ENCODE measurements at places on chromosomes 5 and 9. TPM values are rescaled to one million over a fixed set of nuclear protein-coding genes. Genes with fewer than 3 reads are reported as not detected.

- DNase-seq, result no peak
These were observed 16.4 kb upstream of the ADAMTSL1 start for GRCh38 chr9:18457510-18457909.

DNA sequence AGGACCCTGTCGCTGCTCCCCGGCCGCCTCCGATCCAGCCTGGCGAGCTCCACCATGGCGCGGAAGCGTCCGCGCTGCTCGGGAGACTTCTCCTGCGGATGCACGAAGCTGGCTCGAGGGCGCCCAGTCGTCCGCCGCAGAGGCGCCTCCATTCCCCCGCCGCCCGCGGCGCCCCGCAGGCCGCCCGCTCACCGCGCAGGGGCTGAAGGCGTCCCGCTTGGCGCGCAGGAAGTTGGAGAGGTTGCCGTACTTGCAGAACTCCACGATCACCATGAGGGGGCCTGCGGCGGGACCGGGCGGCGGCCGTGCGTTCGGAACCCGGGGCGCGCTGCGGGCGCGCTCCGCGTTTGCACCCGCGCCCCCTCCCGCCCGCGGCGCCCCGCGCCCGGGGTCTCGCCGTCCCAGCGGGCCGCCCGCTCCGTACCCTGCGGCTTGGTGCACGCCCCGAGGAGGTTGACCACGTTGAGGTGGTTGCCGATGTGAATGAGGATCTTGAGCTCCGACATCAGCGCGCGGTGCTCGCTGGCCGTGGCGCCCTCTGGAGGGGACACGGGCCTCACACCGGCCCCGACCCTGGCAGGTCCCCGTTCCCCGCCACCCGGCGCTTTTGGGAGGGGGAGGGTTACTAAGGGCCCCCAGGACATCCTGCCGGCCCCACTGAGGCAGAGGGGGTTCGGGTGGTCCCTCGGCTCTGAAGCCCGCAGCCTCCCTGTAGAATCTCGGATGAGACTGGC is 27.7 kb upstream of the SCGB3A1 start:
- DNase-seq, result no peak

DNA sequence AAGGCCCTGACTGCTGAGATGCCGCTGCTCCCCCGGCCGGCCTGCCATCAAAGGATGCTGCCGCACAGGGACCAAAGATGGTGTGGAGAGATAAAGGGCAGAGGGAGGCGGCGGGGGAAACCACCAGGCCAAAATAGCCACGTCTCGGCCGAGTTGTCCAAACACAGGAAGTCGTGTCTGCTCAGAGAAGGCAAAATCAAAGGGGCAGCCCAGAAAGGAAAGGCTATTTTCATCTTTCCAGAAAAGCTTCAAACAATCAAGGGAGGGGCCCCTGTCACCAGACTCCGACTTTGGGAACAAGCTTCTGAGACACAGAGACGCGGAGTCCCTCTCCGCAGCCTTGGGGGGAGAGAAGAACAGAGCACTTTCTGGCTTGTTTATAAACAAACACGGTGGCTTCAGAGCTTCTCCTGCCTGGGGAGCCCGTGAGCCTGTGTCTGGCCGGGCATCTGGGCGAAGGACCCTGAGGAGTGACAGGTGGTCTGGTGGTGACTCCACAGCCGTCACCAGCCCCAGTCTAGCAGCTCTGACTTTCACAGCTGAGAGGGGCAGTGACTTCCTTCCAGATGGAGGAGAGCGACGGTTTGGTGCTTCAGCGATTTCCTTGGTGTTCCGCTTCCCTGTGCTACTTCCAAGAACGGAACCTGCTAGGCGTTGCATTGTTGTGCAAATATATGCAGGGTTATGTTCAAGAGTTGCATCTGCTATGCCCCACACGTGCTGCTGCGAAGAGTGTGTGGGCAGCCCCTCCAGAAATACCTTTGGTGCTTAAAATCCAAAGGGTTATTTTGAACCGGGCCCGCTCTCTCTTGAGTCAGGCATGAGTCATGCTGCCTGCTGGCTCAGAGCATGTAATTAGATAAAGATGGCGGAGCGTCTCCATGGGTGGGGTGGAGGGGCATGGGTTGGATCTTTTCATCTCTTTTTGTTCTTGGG is 24.0 kb downstream of the ADAMTSL2 start:
- DNase-seq, result no peak

- DNase-seq, result no peak
These were observed 64.2 kb downstream of the SLC44A1 start for GRCh38 chr9:105308461-105309341.

DNA sequence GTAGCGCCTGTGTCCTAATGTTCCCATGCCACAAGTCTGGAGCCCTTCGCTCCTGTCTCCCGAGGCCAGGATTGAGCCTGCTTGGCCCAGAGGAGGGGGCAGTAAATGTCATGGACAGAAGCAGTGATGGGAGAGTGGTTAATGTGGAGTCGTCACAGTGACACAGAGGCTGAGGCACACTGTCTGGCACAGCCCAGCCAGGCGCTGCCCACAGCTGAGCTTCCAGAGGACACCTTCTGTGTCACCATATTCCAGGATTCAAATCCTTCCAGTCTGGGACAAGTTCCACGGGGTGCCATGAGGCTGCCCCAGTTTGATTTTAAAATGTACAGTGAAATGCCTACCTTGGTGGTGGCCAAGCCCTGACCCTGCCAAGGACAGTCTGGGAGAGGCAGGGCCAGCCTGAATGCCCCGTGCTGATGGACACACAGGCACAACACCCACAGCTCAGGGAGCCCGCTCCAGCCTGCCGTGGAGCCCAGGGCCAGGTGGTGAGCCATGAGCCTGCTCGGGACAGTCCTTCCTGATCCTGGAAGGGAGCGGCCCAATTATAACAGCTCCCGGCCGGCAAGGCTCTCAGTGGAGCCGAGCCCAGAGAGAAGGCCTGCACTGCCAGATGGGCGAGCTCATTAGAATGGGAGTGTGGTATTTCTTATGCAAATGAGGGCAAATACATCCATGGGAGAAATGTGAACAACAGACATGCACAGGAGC is 99.1 kb upstream of the RUFY1 start:
- DNase-seq, result no peak

Gene SLC36A2
- total RNA-seq, result 0.22 TPM

GRCh38 chr5:101326766-101327165 is 423.7 kb upstream of the ST8SIA4 start:
- no peak for DNase-seq

GRCh38 chr5:109939116-109939682 is 249.5 kb downstream of the MAN2A1 start:
- DNase-seq, result no peak

DNA sequence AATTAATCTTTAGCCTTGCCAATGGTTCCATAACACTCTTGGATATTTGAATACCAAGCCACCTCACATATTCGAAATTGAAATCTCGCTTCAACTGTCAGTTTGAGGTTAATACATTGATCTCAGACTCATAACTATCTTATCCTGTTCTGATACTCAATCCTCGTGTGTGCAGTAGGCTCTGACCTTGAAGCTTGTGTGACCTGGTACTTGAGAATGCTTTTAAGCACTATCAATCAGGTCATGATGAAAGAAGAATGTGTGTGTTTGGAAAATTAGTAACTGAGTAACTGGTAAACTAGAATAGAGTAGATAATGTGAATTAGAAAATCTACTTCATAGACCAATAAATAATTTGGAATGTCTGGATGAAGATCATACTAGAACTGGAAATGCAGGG is 1266.7 kb downstream of the MAT2B start:
- DNase-seq, result no peak

DNA sequence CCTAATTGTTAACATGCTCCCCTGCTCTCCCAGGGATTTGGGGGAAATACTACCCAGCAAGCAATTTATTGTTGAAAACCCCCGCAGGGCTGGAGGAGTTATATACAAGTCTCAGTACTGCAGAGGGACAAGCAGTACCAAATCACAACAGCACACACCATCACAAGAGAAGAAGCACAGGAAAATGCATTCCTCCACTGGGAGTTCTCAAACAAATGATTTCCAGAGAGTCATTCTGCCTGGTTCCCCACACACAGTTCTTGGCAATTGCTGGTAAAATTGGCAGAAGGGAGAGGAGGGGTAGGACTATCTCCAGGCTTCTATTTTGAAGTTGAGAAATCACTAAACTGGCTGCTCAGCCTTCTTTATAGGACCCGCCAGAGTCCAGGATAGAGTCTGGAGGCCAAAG is 16.8 kb downstream of the SIL1 start:
- no peak for DNase-seq

Gene GDA
- 2.0 TPM for total RNA-seq

- DNase-seq, result peak; percentile 12
These were observed 49.0 kb downstream of the SECISBP2 start for GRCh38 chr9:89367281-89367680.

Gene NTNG2
- total RNA-seq, result 1.9 TPM

Gene PAX5
- not detected for total RNA-seq

Gene ADGRV1
- not detected for total RNA-seq

GRCh38 chr9:69222970-69223369 is 48.9 kb downstream of the TJP2 start:
- DNase-seq, result no peak

- peak; percentile 70 for DNase-seq
These were observed 11.8 kb upstream of the EXOC3 start for GRCh38 chr5:431001-431710.

- DNase-seq, result no peak
These were observed 66.9 kb downstream of the SYK start for GRCh38 chr9:90868555-90868954.

DNA sequence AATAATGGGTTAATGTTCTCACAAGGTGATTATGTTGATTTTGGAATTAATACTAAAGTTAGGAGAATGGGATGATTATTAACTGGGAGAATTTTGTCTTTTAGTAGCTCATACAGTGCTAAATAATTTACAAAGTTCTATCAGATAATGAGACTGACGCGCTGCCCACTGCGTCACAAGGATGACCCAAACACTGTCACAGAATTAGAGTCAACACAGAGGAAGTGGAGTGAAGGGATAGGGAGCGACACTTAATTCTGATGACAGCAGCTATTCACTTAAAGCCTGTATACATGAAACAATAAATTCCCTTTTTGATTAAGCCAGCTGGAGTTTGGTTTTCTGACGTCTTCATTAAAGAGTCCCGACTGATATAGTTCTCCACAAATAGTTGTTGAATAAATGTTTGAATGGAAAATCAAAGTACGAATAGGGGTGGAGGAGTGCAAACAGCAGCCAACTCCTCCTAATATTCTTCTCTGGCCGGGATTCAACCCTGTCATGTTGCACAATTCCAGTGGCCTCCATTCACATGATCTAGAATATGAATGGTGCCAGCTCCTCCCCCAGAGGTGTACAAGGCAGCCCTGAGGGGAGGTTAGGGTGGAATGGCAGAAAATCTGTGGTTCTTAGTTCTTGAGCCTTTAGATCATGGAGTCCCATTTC is 140.3 kb downstream of the PCSK1 start:
- no peak for DNase-seq

DNA sequence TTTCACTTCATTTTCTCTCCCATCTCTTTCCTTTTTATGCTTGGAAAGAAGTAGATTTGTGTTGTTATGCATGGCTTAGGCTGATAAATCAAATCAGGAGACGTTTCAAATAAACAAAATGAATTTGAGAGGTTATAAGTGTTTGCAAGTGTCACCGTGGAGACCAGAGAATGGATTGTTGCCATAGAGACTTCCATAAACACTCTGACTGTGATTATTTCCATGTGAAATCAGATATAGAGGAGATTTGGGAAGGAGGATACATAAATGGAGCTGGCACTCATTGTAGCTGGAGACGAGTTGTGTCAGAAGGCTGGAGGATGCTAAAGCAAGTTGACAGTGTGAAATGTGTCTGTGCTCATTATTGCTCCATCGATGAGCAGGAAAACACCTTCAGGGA is 84.2 kb upstream of the PCSK1 start:
- no peak for DNase-seq

DNA sequence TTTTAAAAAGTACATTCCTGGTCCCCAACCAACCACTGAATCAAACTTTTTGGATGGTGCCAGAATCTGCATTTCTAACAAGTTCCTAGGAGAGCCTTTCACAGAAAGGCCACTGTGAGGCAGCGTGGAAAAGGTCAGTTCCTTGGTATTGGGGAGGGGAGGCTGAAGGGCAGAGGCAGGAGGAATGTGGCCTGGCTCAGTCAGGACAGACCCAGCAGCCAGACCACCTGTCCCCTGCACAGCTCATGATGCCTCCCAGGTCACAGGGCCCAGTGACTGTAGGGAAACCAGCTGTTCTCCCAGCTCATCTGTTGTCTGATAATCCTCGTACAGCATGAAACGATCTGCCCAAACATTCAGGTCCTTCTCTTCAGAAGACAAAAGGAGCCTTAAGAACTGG is 132.9 kb downstream of the LHFPL2 start:
- DNase-seq, result no peak

- no peak for DNase-seq
These were observed 57.8 kb downstream of the C9orf153 start for GRCh38 chr9:86201474-86202337.

DNA sequence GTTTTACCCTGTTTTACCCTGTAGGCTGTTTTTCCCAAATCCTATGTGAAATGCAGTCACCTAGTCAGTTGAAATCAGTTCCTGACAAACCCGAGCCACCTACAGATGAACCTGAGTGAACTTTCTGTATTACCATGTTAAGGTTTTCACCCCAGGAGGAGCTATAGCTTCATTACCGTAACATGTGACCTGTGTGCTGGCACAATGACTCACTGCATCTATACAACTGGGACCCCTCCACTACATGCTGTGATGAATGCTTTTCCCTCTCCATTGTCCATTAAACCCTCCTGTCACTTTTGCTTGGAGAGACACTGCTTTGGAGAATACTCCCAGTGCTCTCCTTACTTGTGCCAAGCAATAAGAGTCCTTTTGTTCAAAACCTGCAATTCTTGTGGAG is 1974.8 kb downstream of the EFNA5 start:
- no peak for DNase-seq

Gene ECPAS
- total RNA-seq, result 120 TPM
